ENCODE measurements at places on chromosomes 6 and 20. TPM values are rescaled to one million over a fixed set of nuclear protein-coding genes. Genes with fewer than 3 reads are reported as not detected.

Gene NOTCH4
- total RNA-seq: 0.42 TPM

Gene NEDD9
- total RNA-seq: 11.9 TPM

Gene PAK5
- total RNA-seq: not detected

Gene PLAGL1
- 16.8 TPM for total RNA-seq

Gene NNAT
- total RNA-seq: 0.42 TPM

Gene ANGPT4
- not detected for total RNA-seq

Gene FRS3
- 1.2 TPM for total RNA-seq

Gene MAS1L
- total RNA-seq: not detected
